ENCODE measurements at places on chromosomes 11 and 22. TPM values are rescaled to one million over a fixed set of nuclear protein-coding genes. Genes with fewer than 3 reads are reported as not detected.

DNA sequence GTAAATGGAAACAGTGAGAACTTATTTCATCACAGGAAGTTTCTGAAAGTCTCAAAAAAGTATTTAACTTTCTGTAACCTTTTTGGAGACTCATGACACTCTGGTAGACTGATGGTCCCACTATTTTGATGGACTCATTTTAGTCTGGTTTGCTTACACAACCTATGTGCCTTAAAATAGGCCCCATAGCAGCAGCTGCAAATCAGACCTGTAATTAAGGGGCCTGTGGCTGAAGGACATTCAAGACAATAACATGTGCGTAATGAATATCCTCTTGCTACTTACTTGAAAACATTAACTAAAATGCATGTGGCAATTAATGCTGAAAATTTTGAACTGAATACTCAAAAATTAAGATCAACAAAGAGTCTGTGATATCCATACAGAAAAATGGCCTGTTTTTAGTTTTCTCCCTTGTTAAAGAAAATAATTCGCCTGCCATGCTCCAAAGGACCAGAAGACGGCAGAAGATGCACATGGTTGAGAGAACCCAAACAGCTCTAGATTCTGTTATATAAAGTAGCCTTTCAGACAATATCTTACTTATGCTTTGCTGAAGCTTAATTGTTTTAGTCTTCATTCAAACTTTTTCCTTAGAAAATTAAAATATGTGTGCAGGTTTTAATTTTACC, 568.5 kb downstream of the KCNA4 start:
- no peak for DNase-seq

DNA sequence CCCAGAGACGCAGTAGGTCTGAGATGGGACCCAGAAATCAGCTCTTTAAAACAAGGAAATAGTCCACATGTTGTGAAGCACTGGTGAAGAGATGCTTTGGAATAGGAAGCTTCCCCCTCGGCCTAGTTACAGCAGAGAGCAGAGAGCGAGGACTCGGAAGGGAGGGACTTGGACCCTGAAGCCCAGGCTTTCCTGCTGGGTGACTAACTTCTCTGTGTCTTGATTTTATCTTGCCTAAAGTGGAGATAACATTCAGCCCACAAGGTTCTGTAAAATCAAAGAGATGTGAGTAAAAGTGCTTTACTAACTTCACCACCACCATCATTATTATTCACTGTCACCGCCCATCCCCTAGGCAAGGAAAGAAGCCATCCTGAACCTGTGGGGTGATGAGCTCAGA, 58.4 kb downstream of the THAP12 start:
- peak; percentile 5 for DNase-seq

DNA sequence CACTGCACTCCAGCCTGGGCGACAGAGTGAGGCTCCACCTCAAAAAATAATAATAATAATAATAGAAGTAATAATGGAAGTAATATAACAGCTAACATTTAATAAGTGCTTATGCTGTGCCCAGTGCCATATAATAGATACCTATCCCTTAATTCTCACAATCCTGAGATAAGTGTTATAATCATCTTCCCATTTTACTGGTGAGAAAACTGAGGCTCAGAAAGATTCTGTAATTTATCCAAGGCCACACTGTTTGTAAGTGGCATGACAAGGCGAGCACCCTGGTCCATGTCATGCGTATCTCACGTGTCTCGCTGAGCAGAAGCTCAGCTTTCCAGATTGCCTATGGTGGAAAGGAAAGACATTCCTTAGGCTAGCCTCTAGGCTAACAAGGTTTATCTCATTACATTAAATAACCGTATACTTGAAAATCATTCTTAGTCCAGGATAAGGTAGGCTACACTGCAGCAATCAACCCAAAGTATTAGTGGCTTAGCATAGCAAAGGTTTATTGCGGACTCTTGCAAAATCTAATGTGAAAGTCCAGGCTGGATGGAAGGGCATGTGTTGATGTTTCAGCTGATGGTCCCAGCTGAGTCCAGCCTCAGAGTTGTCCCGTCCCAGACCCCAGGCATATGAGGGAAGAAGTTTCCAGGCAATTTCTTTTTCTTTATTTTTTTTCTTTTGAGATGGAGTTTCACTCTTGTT, 15.0 kb upstream of the LDLRAD3 start:
- no peak for DNase-seq

- no peak for DNase-seq
Observed at GRCh38 chr11:119518746-119519730, 96.1 kb upstream of the THY1 start.

GRCh38 chr11:108871152-108871551, 206.3 kb downstream of the DDX10 start:
- DNase-seq, result peak; percentile 39

- DNase-seq, result no peak
Observed at GRCh38 chr11:66225066-66225465, 43.4 kb upstream of the RAB1B start.

GRCh38 chr11:108632041-108632704, 32.7 kb upstream of the DDX10 start:
- DNase-seq, result no peak

DNA sequence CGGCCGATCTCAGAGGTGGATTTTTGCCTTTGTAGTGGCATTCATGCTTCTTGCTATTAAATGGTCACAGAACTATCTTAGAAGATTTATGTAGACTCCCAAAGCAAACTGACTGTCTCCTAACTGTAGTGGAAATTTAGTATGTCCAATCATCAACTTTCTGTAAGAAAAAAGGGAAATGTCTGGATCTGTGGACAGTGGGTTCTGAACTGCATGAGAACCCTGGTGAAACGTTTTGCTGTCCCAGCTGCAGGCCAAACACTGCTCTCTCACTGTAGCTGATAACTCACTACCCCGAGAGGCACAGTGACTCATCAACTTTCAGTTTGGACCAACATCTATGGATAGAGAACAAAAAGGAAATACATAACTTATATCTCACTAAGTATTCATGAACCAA, 387.1 kb downstream of the SOX6 start:
- no peak for DNase-seq

- no peak for DNase-seq
Observed at GRCh38 chr11:115471367-115471766, 32.8 kb downstream of the CADM1 start.

The NRGN gene
- 5.3 TPM for total RNA-seq

The MMP20 gene
- not detected for total RNA-seq

The POU2AF2 gene
- total RNA-seq, result not detected

The ACRV1 gene
- not detected for total RNA-seq

The TMEM45B gene
- 0.91 TPM for total RNA-seq

The RIMBP3B gene
- 0.89 TPM for total RNA-seq

Data from activated naive CD8-positive, alpha-beta T cell treated with anti-CD3 and anti-CD28 coated beads, Interleukin-2, amount 10 ng/mL, durations not matched to agents 7 days and 5 days (primary cell).